Neural cell (in vitro differentiated cells): ENCODE measurements at places on chromosomes 2 and 18. TPM values are rescaled to one million over a fixed set of nuclear protein-coding genes. Genes with fewer than 3 reads are reported as not detected.

Gene OBSL1
- polyA plus RNA-seq = 59.7 and 75.2 TPM in 2 replicates

Gene ANKRD53
- not detected in 2 replicates for polyA plus RNA-seq

Gene SEH1L
- 11.5 and 12.3 TPM in 2 replicates for polyA plus RNA-seq

Gene CPLX4
- not detected in 2 replicates for polyA plus RNA-seq

Gene TXNDC9
- polyA plus RNA-seq = 88.1 and 90.5 TPM in 2 replicates

Gene MARCO
- polyA plus RNA-seq = not detected in 2 replicates

Gene GPAT2
- not detected in 2 replicates for polyA plus RNA-seq

Gene SAG
- polyA plus RNA-seq = 1.1 TPM in 1 of 2 replicates, not detected in the other

Gene CXCR2
- not detected in 2 replicates for polyA plus RNA-seq

Gene PFN4
- 1.3 TPM in 1 of 2 replicates, not detected in the other for polyA plus RNA-seq

Gene KATNAL2
- polyA plus RNA-seq = 1.4 and 2.1 TPM in 2 replicates

Gene CCDC68
- polyA plus RNA-seq = 0.26 and 0.30 TPM in 2 replicates

Gene HDAC4
- 3.4 and 4.2 TPM in 2 replicates for polyA plus RNA-seq

Gene REG1A
- polyA plus RNA-seq = not detected in 2 replicates

Gene DHRS9
- polyA plus RNA-seq = not detected in 2 replicates

Gene C2orf78
- polyA plus RNA-seq = not detected in 2 replicates

Gene MATN3
- polyA plus RNA-seq = 0.60 and 0.90 TPM in 2 replicates

Gene MC2R
- not detected in 2 replicates for polyA plus RNA-seq

Gene TMEFF2
- 24.6 and 29.1 TPM in 2 replicates for polyA plus RNA-seq

Gene C1QL2
- polyA plus RNA-seq = not detected in 2 replicates

Gene SFT2D3
- polyA plus RNA-seq = 6.2 and 6.9 TPM in 2 replicates

Gene TEX44
- not detected in 2 replicates for polyA plus RNA-seq

Gene CXCR4
- polyA plus RNA-seq = 0.50 and 1.6 TPM in 2 replicates

Gene FBXO48
- polyA plus RNA-seq = 0.45 and 1.1 TPM in 2 replicates

Gene FOSL2
- polyA plus RNA-seq = 2.0 and 2.8 TPM in 2 replicates

Gene RAB11FIP5
- polyA plus RNA-seq = 2.6 and 3.3 TPM in 2 replicates

Gene CFC1
- 22.4 and 29.9 TPM in 2 replicates for polyA plus RNA-seq

Gene MYCN
- polyA plus RNA-seq = 25.1 and 27.2 TPM in 2 replicates

Gene HJURP
- polyA plus RNA-seq = 1.3 and 3.3 TPM in 2 replicates

Gene CSRNP3
- 62.7 and 66.6 TPM in 2 replicates for polyA plus RNA-seq

Gene LINC00305
- polyA plus RNA-seq = not detected in 2 replicates

Gene DCC
- 37.4 and 40.7 TPM in 2 replicates for polyA plus RNA-seq

Gene ANKAR
- 7.4 and 8.2 TPM in 2 replicates for polyA plus RNA-seq

Gene SP9
- 1.6 and 2.5 TPM in 2 replicates for polyA plus RNA-seq

Gene GPR55
- polyA plus RNA-seq = not detected in 2 replicates

Gene ANKRD29
- 4.9 and 7.1 TPM in 2 replicates for polyA plus RNA-seq

Gene REG3G
- polyA plus RNA-seq = not detected in 2 replicates

Gene BOLL
- not detected in 2 replicates for polyA plus RNA-seq

Gene CAVIN2
- polyA plus RNA-seq = not detected in 2 replicates

Gene GPR39
- 0.90 and 1.1 TPM in 2 replicates for polyA plus RNA-seq

Gene ABCG8
- 0.05 TPM in 1 of 2 replicates, not detected in the other for polyA plus RNA-seq

Gene UGT1A9
- not detected in 2 replicates for polyA plus RNA-seq

Gene REG3A
- not detected in 2 replicates for polyA plus RNA-seq

Gene UCN
- polyA plus RNA-seq = 3.1 and 9.0 TPM in 2 replicates
